ENCODE measurements at places on chromosomes 1 and 21. TPM values are rescaled to one million over a fixed set of nuclear protein-coding genes. Genes with fewer than 3 reads are reported as not detected.
A peak's percentile ranks its signal among the peaks of the same experiment; 100 is the strongest.

GRCh38 chr1:11860587-11860986 lies 1.8 kb upstream of the NPPB start:
- DNase-seq, result no peak

DNA sequence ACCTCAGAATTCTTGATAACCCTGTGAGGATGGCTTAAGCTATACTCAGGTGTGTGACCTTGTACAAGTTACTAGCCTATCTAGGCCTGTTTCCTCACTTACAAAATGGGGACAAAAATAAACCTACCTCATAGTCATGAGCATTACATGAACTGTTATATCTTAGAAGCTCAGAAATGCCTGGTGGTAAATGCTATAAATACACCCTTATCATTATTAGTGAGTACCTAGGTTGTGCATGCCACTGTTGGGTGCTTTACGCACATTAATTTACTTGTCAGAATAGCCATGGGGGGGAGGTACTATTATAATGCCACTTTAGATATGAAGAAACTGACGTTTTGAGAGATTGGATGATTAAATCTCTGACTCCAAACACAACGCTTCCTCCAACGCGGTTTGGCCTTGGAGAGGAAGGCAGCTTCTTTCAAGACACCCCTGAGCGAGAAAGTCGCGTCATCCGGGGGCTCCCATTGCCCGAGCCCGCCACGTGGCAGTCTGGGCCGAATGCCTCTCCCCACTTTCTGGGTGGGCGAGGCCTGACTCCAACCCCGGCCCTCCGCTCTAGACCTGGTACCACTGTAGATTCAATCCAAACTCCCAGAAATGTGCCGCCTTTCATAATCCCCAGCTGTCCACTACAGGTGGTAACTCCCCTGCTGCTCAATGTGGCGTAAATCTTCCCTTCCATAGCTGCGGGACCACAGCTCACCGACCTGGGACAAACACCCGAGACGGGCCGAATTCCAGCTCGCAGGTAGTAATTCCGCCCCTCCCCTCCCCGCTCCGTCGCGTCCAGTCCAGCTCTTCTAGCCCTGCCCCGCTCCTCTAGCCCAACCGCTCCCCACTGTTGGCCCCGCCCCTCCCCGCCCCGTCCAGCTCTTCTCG lies 771 bp upstream of the RAD54L start:
- peak; percentile 76 for DNase-seq

GRCh38 chr21:32246571-32247140 lies 32.2 kb downstream of the MIS18A start:
- no peak for DNase-seq

DNA sequence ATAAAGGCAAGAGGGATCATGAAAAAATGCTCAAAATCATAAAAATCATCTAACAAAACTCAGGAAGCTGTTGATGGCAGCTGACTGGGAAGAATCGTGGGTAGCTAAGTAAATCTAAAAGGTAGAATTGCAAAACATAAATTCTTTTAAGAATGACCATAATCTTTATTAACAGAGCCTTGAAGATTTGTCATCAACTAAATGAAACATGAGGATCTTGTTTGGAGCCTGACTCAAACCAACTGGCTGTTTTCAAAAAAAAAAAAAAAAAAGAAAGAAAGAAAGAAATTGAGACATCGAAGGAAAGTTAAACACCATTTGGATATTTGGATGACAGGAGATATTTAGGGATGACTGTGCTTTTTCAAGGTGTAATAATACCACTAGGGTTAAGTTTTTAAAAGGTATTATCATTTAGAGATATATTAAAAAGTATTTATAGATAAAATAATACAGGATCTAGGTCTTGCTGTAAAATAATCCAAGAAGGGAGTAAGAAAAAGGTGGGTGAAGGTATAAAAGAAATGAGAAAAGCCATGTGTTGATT lies 48.6 kb downstream of the CD34 start:
- no peak for DNase-seq

Gene BSND
- total RNA-seq, result not detected

DNA sequence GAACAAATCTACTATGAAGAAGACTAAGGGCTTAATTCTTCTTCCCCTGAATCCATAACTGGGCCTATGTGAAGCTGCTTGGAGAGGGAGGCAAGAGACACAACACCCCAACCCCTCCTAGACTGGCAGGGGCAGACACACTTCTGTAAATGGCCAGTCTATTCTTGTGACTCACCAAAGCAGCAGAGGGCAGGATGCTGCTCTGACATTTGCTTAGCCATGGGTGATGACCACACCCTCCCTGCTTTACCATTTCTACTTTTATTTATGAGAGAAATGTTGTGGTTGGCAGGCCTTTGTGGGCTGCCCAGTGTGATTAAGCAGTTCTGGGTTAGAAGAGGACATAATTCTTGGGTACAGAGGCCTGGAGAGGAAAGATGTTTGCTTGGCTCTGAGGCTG lies 189.8 kb upstream of the DPYD start:
- DNase-seq, result no peak

- no peak for DNase-seq
Observed at GRCh38 chr1:111442457-111442856, 6.6 kb downstream of the WDR77 start.

- no peak for DNase-seq
Observed at GRCh38 chr1:158062174-158062573, 68.7 kb downstream of the KIRREL1 start.

- peak; percentile 81 for DNase-seq
Observed at GRCh38 chr1:207828485-207829158, 76.8 kb downstream of the CD46 start.

DNA sequence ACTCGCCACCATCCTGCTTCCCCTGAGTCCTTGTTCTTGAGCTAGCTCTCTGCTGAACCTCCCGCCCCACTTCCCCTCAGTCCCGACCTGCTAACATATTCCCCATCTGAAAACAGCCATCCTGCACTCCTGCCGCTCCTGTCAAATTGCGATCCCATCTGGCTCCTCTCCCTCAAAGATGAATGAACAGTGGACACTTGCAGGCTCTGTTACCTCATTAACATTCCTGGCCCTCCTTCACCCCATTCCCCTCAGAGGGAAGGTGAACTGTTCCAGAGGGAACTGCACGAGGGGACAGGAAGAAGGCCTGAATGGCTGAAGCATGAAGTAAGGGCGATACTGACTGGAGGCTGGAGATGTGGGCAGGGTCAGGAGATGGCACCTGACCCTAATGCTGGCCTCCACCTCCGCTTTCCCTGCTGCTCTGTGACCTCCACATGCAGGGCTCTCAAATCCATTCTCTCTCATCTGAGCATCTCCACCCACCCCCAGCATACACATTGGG lies 7.4 kb upstream of the CELSR2 start:
- no peak for DNase-seq

- peak; percentile 65 for DNase-seq
Observed at GRCh38 chr1:37795340-37796125, 1.9 kb downstream of the MANEAL start.

- no peak for DNase-seq
Observed at GRCh38 chr1:83606416-83606955, 392.4 kb downstream of the TTLL7 start.

Gene GPR153
- total RNA-seq, result 16.6 TPM

Gene MARK1
- 2.4 TPM for total RNA-seq

GRCh38 chr1:6502000-6502891 lies 10.8 kb upstream of the PLEKHG5 start:
- no peak for DNase-seq

DNA sequence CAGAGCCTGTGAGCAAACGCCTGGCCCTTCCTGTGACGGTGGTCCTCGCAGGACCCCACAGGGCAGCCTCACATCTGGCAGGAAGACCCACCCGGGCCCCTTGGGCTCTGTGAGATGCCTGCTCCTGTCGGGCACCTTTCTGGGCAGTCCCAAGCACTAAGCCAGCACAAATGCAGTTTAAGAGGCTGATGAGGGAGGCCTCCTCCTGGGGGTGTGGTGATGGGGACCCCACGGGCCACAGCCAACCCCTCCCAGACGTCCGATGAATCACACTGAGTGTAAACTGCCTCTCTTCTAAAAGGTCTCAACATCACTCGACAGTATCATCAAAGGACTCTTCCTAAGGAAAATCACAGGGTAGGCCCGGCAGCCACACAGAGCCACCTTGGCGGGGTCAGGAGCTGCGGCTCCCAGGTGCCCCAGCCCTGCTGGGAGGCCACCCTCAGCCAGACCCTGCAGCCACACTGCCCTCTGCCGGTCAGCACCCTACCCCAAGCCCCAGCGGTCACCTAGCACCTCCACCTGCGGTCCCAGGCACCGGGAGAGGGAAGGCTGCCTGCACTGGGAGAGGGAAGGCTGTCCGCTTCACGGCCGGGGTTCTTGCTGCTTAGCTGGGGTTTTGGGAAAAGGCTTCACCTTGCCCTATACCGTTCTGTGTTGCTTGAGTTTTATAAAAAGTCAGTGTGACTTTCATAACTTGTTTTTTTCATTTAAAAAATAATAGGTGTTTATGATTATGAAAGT lies 3.9 kb upstream of the PRKCZ start:
- peak; percentile 86 for DNase-seq

GRCh38 chr1:18144062-18144461 lies 36.5 kb downstream of the IGSF21 start:
- DNase-seq, result no peak

DNA sequence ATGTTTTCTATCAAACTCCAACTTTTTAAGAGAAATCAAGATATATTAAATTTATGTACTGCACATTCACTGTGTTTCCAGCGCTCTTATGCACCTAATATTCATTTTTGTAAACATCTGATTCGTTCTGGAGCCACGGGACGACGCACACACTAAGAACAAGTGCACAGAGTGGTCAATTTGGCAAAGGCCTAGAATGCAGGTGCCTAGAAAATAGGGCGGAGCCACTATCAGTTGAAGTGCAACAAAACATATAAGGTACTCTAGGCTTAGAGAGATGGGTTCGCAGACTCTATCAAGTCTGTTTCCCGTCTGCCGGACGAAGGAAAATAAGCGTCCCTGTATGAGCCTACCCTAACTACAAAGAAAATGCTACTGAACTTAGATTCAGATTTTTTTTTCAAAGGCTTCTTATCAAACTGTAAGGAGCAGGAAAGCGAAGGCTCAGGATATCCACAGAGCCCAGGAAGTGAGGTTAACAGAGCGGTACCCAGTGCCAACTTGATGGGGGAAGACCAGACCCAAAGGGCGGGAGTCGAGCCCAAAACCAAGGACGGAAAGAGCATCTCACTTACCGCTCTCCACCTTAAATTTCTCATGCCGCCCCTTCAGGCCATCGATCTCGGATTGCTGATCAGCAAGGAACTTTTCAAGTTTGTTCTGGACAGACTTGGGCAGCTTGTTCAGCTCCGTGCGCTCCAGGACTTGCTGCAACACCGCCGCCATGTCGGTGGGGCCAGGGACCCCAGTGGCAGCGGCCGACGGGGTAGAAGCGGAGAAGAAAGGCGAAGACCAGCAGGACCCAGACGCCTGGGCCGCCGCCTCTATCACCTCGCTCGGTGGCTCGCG lies 526 bp downstream of the TPR start:
- no peak for DNase-seq

GRCh38 chr21:29481641-29482040 lies 182.9 kb downstream of the BACH1 start:
- no peak for DNase-seq

DNA sequence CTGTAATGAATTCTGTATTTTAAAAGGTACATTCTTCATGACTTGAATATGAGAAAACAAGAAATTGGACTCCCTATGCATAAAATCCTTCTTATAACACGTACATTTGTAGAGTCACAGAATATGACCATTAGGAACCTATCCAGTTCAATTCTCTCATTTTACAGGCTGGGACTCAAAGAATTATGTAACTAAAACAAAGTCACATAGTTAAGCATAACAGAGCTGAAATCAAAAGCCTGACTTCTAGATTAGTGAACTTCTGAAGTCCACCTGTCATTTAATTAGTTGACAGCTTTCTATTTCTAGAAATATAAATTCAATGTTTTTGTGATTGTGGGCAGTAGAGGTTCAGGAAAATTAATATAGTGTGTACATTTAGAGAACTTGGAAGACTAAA lies 20.3 kb upstream of the TTLL7 start:
- DNase-seq, result no peak

Gene CCDC27
- not detected for total RNA-seq

DNA sequence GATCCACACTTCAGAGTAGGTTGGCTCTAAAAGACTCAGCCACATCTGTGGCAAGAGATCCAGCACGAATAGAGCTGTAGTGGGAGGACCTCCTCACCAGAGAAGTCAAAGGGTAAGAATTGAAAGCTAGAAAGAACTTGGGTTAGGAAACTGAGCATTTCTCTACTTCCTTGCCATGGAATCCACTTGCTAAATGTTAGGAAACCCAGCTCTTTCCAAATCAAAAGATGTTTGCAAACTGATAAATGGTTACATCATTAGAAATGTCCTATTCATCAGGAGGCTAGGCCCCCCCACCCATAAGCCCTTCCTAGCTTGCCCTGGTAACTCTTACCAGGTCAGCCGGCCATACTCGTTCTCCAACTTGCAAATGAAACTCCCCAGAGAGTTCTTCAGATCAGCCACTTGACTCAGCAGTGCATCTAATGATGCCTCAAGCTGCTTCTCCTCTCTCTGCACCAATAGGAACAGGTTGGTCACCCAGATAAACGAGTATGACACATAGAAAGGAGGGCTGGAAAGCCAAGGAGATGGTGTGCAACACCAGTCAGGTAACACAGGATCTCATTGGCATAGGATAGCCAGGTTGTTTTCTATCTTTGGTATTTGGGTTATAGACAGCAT lies 1.5 kb downstream of the MED8 start:
- DNase-seq, result no peak

DNA sequence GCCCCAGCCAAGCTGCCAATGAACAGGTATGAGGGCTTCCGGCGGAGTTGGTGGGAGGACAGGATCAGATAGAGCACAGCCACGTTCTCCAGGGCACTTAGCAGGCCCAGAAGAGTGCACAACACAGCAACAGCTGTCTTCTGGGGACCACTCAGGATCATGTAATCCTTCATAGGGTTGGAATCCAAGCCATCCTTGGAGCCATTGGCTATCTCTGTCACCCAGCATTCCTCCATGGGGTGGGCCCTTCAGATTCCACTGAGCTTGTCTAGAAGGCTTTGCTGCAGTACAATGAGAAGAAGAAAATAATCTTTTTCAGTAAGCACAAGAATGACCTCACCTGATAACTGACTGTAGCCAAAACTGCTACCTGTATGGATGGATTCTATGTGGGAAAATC lies 7.3 kb upstream of the FUCA1 start:
- no peak for DNase-seq

DNA sequence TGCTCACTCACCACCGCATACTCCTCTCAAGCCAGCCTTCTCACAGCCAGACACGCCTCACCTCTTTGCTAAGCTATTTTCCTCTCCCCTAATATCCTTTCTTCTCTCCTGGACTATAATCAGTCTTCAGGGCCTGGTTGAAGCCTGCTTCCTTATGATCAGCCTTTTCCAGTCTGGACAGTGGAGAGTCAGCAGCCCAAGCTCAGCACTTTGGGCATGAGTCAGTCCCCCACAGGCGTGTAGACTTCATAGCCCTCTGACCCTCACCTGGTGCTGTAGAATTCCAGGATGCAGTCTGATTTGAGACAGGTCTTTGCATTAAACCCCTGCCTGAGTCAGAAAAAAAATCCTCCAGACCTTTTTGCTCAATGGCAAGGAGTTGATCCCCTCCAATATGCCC lies 2.5 kb downstream of the HPCAL4 start:
- DNase-seq, result no peak

GRCh38 chr1:242455052-242455361 lies 69.5 kb downstream of the PLD5 start:
- no peak for DNase-seq

Data from lower lobe of right lung (tissue), 2 donors.